CD8-positive, alpha-beta T cell (primary cell): ENCODE measurements at places on chromosomes 5 and 9.

DNA sequence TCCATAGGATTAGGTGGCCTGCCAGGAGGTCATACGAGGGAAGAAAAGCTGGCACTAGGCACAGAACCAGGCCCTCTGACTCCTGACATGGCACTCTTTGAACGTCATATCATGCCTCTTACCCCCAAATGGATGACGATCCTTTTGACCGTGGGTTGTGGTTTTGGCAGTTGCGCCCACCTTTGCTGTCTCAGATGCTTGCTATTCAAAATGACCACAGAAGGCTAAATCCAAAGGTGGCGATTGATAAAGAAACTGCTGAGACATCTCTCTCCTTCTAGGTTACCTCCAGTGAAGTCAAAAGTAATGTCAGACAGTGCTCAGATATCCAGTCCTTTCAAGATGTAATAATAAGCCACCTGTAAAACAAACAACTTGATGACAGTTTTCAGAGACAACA is 385.0 kb downstream of the EFNA5 start:
- DNase-seq, result no peak

DNA sequence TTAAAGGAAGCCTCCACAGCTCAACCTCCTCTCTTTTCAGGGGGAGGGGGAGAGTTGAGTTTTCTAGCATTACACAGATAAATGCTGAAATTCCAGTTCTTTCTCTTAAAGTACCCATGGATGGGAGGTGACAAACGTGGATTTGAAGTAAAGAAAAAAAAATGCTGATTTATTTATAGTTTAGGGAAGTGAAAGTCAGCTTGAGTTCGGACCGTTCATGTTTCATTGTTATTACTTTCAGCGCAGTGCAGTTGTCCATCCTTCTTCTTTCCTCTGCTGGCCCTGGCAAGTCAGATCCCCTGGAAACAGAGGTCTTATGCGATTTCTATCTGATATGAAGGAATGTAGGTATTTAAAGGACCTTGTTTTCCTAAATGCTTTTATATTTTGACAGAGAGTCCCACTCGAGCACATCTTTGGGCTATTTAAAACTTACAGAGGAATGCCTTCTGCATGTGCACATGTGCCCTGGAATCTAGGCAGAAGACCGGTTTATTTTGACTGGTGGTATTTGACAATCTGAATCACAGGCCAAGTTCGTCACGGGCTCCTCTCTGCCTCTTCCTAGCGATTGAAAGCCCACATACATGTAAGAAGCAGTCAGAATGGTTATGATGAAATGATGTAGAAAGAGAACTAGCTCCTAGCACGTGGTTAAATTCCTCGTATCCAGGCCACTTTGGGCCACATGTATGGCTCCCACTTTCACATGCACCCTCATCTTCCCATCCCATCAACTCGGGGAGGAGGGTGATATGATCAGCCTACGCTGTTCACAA is 385.2 kb upstream of the KLF4 start:
- DNase-seq, result no peak

GRCh38 chr9:76810377-76810957 is 46.2 kb downstream of the PCA3 start:
- no peak for DNase-seq

DNA sequence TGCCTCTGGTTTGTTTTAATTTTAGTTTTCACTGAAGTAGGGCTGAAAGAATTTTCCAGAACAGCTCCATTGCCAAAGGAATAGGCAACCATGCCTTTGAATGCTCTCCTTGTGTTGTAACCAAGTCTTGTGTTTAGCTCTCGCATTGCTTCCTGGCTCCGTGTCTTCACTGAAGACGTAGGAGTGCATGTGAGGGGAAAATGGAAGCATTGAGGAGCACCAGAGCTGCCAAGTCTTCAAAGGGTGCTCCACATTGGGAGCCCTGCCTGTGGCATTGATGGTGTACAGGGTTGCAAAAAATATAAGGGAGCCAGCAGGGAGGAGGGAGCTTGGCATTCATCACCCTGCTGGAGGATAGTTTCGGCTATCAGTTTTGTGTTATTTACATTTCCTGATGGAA is 86.6 kb downstream of the NTRK2 start:
- no peak for DNase-seq

DNA sequence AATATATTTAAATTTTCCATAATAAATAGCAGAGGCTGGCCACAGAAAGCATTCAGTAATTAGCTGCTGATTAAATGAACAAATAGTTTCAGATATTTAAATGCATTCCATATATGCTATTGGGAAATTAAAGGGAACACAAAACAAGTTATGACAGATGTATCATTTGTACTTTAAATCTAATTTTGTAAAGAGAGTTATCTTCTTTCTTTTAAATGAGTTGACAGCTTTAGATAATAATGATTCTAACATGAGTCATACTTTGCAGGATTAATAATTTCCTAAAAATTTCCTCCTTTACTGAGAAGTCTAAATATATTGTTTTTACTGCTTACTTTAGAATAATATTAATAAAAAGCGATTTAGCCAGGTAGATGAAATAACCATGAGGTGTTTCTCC is 320.1 kb downstream of the ADAMTS6 start:
- DNase-seq, result no peak

DNA sequence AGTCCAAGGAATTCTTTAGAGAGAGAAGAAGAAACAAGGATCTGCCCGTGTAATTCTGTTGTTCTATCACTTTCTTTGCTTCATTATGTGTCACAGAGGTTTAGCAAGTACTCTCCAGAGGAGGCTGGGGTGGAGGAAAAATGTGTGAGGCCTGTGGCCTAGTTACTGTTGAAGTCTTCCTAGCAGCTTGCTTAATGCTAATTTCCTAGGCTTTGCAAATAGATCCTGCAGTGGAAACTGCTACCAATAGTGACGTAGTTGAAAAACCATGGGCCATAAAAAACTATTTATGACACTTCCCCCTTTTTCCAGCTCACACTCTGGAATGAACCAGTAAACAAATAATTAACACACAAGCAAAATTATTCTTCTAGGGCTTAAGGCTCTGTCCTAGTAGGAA is 27.0 kb upstream of the C9orf72 start:
- no peak for DNase-seq

- DNase-seq, result no peak
Measured at GRCh38 chr5:53172630-53173029, 63.1 kb upstream of the MOCS2 start.

DNA sequence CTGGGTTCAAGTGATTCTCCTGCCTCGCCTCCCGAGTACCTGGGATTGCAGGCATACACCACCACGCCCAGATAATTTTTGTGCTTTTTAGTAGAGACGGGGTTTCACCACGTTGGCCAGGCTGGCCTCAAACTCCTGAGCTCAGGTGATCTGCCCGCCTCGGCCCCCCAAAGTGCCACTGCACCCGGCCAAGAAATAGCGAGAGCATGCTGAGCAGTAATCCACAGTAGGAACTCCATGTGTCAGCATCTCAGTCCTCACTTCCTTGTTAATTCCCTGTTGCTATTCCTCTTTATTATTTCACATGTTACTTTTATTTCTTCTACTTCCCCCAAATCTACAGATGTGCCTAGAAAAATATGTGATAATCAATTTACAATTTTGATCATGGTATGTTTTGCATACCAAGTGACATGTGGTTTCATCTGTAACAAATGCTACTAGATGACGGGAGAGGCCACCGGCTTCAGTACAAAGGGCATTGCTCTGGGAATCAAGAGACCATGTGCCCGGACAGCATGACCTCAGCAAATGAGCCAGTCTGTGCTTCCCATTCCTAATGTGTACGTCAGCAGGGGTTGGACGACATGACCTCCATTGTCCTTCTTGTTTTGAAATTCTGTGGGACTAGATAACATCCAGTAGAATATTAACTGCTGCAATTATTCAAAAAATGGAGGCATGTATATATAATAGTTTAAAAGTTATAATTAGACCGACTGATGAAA is 61.6 kb downstream of the FNBP1 start:
- DNase-seq, result no peak

DNA sequence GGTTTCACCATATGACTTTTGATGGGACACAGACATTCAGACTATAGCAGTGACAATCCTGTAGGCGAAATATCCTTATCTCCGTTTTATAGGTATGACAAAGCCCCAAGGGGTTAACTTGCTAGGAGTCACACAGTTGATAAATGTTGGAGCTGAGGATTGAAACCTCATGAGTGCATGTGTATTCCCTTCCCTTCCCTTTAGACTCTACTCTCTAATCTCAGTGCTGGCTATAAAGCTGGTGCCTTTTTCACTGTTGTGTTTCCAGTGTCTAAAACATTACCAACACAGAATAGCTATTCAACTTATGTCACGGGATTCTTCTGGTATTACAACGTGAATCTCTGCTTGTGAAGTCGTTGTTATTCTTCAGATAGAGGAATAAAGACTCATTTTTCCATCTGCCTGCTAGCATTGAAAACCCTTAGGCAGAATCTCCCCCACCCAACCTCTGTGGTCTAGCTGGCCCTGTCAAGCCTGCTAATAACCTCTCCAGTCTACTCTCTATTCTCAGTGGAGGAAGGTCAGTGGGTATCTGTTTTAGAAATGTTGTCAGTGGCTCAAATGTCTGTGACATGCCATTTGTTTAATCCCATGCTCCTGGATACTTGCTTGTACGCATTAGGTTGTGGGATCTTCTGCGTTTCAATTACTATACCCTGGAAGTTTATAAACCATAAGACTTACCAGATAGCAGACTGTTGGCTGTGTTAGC is 121.2 kb downstream of the TLE4 start:
- no peak for DNase-seq

DNA sequence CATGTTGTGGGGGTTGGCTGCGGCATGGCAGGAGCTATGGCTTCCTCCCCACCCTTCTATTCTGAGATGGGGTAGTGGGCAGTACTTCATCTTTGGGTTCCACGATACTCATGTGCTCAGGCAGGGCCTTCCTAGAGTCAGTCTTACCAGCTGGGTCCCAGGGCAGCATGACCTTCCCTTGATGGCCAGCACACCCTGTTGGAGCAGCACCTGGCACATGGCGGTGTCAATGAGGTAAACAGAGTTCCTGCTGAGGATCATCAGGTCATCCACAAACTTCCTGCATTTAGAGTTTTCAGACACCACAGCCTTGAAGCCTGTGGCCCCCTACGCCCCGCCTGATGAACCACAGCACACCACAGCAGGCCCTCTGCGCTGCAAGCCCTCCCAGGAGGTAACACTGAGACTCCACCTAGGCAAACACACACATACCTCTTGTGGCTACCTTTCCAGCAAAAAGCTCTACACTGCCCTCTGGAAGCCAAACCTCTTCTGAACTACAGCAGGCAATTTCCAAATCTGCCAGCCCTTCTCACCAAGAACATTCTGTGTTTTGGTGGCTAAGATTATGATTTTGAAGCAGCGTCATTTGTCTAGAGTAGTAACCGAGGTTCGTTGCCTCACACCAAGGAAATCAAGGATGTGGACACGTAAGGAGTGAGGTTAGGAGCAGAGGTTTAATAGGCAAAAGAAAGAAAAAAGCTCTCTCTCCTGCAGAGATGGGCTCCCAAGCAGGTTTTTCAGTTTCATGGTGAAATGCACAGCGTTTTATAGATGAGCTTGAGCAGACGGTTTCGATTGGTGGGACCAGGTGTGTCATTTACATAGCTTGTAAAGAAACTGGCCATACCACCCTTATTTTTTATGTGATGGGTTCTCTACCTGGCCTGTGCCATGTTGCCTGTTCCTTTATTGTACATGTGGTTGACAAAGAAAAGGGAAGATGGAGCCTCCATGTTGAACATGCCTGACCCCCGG is 20.3 kb upstream of the TMEM174 start:
- no peak for DNase-seq

DNA sequence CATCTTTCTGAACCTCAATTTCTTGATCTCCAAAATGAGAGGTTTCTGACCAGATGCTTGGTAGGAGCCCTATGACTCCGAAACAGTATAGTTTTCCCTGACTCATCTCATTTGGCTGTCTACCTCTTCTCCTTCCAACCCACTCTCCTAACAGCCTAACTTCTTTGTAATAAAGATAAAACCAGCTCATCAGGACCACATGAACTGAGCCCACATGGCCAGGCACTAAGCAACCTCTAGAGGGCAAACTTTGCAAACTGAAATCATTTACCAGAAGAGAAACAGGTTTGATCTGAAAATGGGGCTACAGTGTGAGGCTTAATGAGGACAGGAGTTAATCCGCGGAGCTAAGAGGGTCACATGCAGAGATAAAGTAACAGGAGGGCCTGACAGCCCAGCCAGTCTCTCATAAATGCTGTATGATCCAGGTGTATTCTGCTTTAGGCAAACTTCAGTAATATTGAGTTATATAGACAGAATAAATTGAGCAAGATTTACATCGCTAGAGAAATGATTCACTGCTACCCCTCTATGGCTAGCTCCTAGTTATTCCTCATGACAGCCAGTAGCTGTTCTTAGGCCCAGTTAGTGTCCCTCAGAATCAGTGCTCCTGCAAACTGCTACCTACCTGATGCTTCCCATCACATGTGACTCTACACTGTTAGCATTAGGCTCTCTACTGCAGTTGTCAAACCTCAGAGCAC is 64.6 kb downstream of the ABCA1 start:
- peak; percentile 27 for DNase-seq

DNA sequence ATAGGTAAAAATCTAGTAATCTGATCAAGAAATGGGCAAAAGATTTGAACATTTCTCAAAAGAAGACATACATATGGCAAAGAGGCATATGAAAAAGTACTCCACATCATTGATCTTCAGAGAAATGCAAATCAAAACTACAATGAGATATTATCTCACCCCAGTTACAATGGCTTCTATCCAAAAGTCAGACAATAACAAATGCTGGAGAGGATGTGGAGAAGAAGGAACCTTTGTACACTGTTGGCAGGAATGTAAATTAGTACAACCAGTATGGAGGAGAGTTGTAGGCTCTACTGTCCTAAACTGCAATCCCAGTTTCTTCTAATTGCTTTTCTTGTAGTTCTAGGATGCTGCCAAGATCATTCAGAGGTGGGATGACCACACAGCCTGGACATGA is 193.5 kb upstream of the RFX3 start:
- no peak for DNase-seq

- DNase-seq, result no peak
Measured at GRCh38 chr5:169213479-169213878, 87.5 kb downstream of the SLIT3 start.

- no peak for DNase-seq
Measured at GRCh38 chr9:135802876-135803419, 101.0 kb downstream of the KCNT1 start.

GRCh38 chr5:19885040-19885824 is 102.8 kb downstream of the CDH18 start:
- no peak for DNase-seq

GRCh38 chr9:18705796-18706392 is 231.9 kb downstream of the ADAMTSL1 start:
- no peak for DNase-seq

DNA sequence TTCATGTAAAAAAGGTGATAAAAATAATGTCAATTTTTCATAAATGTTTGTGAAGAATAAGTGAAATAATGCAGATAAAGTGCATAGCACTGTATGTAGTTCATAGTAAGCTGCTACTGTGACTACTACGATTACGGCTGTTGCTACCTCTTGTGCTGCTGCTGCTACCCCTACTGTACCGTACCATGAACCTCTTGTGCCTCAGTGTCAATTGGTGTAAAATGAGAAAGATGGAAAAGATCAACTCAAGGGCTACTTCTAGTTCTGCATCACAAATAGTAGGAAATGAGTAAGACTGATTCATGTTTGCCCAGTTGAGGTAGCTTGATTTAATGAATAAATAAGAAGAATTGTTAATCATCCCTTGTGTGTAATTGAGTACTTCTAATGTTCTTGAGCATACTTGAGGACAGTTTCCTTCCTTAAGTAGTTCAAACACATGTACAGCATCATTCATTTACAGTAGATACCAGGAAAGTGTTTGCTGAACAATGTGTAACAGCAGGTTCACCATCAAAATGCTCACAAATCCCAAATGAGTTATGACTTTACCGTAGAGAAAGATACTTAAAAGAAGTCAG is 200.0 kb upstream of the ATP10B start:
- DNase-seq, result no peak
